Activated naive CD4-positive, alpha-beta T cell treated with anti-CD3 and anti-CD28 coated beads for 36 hours (primary cell): ENCODE measurements at places on chromosomes 1 and 21. TPM values are rescaled to one million over a fixed set of nuclear protein-coding genes. Genes with fewer than 3 reads are reported as not detected.

DNA sequence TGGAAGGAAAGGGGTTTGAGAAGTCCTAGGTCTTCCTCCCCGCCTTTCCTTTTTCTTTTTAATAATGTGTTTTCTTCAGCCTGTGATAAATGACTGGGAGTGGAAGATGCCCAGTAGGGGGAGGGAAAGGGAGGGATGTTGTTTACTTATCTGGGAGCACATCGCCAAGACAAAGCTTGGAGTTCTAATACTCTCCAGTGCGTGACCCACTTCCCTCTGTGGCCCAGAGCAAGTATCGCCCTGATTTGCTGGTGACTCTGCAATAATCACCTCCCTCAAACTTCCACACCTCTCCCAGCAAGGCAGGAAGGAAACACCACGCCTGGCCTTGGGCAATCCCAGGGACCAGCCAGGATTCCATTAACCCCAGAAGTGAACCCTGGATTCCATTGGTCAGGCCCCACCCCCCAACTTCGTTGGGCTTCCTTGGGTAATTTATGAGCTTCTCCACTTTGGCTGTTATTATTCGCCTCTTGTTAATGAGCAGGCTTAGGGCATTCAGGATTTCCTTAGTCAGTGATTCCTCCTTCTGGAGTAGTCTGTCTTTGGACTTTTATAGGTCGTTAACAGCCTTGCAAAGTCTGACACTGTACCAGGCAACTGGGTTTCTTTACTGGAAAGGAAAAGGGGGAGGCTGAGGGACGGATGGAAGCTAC is 24.3 kb upstream of the GRHL3 start:
- DNase-seq = no peak

DNA sequence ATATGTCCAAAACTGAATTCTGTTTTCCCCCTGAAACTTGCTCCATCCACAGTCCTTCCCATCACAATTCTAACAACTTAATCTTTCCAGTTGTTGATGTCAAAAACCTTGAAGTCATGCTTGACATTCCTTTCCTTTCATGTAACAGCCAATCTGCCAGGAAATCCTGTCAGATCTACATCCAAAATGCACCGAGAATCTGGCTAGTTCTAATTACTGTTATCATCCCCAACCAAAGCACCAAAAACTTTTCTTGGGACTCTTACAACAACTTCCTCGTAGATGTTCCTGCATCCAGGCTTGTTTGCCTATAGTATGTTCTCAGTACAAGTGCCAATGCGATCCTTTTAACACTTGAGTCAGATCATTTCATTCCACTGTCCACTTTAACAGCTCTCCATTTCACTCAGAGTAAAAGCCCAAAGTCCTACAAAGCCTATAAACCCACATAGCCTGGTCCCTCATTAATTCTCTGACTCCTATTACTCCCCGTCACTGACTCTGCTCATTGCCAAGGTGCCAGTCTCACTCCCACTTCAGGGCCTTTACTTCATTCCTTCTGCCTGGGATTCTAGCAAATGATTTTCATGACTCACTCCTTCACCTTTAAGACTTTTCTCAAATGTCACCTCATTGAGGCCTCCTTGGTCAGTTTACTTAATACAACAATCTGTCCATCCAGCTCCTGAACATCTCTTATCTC is 493.2 kb upstream of the NFIA start:
- DNase-seq = no peak

GRCh38 chr1:169466259-169467230 is 19.2 kb downstream of the SLC19A2 start:
- peak; percentile 57 for DNase-seq

DNA sequence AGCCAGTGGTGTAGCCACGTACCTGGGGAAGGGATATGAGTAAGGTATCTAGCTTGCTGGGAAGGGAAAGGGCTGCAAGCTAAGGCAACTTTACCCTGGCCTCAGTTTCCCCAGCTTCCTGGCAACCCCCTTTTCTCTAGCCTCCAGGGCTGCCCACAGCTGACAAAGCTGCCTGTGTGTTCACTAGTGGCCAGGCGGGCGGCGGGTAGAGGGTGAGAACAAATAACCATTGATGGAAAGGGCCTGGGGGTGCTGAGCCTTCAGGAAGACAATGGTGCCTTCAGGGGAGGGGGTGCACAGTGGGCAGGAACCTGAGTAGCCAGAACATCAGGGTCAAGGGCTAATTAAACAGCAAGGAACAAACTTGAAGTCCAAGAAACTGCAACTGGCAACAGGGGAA is 6.1 kb downstream of the CERS2 start:
- no peak for DNase-seq

CACNA1S gene
- not detected for total RNA-seq

FAM151A gene
- total RNA-seq = not detected

NLRP3 gene
- total RNA-seq = 0.20 TPM

GRCh38 chr1:107896401-107896800 is 68.6 kb downstream of the VAV3 start:
- no peak for DNase-seq

GRCh38 chr1:153617663-153618062 is 1.5 kb upstream of the S100A14 start:
- peak; percentile 72 for DNase-seq

F13B gene
- not detected for total RNA-seq

DNA sequence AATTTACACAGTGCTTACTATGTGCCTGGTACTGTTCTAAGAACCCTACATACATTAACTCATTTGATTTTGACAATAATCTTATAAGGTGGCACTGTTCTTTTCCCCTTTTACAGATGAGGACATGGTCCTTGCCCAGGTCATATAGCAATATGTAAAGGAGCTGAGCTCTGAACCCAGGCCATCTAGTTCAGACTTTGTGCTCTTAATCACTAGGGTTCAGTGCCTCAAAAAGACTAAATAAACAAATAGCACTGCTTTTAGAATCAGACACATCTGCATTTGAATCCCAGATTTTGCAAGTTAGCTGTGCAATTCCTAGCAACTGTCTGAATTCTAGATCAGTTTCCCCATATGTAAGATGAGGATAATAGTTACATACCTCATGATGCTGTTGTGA is 8.7 kb upstream of the BCAR3 start:
- DNase-seq = no peak

DNA sequence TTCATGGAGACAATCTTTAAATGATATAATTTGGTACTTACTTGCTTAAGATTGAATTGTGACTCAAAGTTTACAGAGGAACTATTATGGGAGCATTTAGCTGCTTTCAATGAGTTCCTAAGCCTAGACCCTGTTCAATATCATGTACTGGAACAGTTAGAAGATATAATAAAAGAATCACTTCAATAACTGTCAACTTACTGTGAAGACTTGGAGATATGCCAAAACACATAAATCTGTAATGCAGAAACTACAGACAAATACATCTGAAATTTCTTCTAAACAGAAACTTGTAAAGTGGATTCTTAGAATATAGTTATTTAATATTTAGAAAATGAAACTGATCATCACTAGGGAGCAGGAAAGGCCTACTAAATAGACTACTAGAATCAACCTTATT is 259.3 kb downstream of the HLX start:
- DNase-seq = no peak

DNA sequence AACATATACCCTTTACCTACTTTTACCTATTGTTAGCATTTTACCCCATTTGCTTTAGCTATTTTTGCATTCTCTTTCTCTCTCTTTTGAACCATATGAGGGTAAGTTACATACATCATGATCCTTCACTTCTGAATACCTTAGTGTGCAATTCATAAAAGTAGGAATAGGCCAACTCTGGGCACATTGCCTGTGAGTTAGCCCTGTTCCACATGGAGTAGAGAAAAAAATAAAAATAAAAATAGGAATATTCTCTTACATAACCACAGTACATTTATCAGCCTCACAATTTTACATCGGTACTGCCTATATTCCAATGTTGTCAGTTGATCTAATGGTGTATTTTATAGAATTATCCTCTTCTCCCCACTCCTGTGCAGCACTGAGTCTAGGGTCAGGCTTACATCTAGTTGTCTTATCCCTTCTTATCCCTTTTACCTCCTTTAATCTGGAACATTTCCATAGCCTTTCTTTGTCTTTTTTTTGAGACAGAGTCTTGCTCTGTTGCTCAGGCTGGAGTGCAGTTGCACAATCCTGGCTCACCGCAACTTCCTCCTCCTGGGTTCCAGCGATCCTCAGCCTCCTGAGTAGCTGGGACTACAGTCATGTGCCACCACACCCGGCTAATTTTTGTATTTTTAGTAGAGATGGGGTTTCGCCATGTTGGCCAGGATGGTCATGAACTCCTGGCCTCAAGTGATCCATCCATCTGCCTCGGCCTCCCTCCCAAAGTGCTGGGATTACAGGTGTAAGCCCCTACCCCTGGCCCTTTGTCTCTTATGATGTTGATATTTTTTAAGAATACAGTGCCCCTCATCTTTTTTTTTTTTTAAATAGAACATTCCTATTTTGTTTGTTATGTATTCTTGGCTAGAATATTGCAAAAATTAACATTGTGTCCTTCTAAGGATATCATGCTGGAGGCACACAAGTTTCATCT is 11.1 kb upstream of the SLC30A1 start:
- no peak for DNase-seq

OSBPL9 gene
- total RNA-seq = 40.7 TPM

DNA sequence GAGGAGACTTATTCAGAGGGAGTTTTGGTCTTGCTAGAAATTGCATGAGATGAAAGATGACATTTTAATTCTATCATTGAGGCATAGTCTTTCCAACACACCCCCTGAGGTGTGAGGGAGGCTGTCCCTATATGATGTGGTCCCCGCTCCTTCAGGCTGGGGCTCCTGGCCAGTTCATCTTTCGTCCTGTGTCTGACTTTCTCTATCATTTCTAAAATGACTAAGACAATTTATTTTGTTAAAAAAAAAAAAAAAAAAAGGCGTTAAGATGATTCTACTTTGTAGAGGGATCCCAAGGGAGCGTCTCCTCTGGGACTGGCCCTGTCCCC is 50.5 kb downstream of the PRKCZ start:
- DNase-seq = no peak

- DNase-seq = no peak
These were observed 6.8 kb downstream of the TEX46 start for GRCh38 chr1:23008901-23009300.

KLF17 gene
- not detected for total RNA-seq

GRCh38 chr1:226002667-226003501 is 3.7 kb upstream of the SDE2 start:
- peak; percentile 66 for DNase-seq

GRCh38 chr1:87213135-87213515 is 115.6 kb upstream of the LMO4 start:
- no peak for DNase-seq

GRCh38 chr1:174469687-174470086 is 21.9 kb downstream of the GPR52 start:
- no peak for DNase-seq

GRCh38 chr21:32842146-32842545 is 70.6 kb upstream of the PAXBP1 start:
- DNase-seq = no peak
